K562 (cell line): ENCODE measurements at places on chromosomes 7 and 10.
A peak's percentile ranks its signal among the peaks of the same experiment; 100 is the strongest.

- DNase-seq, result no peak
These were observed 1612.4 kb upstream of the LRRTM3 start for GRCh38 chr10:65313406-65313805.

GRCh38 chr10:26567351-26567721, 129.2 kb downstream of the APBB1IP start:
- DNase-seq, result no peak

GRCh38 chr7:66518151-66518691, 110.5 kb upstream of the KCTD7 start:
- DNase-seq, result no peak

GRCh38 chr7:28885771-28886170, 72.4 kb downstream of the TRIL start:
- no peak for DNase-seq

- DNase-seq, result no peak
These were observed 6.7 kb upstream of the BTBD16 start for GRCh38 chr10:122264436-122264835.

DNA sequence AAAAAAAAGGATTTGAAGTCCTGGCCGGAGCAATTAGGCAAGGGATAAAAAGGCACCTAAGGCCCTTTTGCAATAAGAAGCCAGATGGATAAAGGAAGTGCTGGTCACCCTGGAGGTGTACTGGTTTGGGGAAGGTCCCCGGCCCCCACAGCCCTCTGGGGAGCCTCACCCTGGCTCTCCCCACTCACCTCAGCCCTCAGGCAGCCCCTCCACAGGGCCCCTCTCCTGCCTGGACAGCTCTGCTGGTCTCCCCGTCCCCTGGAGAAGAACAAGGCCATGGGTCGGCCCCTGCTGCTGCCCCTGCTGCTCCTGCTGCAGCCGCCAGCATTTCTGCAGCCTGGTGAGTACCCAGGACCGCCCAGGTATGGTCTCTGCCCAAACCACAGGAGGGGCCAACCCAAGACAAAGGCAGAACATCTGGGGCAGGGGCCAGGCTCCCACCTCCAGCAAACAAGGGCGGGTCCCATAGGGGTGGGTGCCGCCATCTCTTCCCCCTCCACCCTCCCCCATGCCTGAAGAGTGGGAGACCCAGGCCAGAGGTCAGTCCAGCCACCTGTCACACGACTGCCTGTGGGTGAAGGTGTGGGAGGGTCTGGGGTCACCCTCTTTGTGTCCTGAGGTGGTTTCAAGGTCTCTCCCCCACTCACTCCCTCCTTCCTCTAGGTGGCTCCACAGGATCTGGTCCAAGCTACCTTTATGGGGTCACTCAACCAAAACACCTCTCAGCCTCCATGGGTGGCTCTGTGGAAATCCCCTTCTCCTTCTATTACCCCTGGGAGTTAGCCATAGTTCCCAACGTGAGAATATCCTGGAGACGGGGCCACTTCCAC, at the start of gene PILRB:
TSS of gene PILRB (plus strand) at position 91 of the 830 bp plus-strand sequence. CDS start at position 277, 186 bp downstream.
- no peak for DNase-seq

GRCh38 chr7:139035586-139036353, at the start of gene ZC3HAV1L:
Gene ZC3HAV1L (minus strand): TSS chr7:139036042. CDS start chr7:139036017, 25 bp downstream.
- peak; percentile 9 for DNase-seq

DNA sequence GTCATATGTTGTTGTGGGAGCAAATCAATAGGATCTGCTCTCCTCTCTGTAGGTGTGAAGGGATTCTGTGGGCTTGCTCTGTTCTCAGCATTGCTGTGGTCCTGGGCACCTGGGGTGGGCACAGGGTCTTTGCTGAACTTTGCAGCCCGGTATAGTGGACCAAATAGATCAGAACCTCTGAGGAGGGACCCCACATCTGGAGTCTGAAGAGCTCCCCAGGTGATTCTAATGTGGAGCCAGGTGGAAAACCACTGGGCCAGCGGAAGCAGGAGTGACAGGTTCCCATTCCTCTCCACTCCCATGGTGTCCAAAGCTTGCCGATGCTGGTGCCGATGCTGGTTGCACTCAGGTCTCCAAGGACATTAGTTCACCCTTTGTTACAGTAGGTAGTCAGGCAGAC, 257.2 kb downstream of the GLRX3 start:
- DNase-seq, result no peak

DNA sequence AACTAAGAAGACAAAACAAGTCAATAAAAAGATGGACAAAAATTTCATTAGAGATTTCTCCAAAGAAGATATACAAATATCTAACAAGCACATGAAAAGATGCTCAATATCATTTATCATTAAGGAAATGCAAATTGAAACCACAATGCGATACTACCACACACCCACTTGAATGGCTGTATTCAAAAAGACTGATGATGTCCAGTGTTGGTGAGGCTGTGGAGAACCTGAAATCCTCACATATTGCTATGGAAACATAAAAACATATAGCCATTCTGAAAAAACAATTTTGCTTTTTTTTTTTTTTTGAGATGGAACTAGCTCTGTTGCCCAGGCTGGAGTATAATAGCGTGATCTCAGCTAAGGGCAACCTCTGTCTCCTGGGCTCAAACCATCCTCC, 124.1 kb upstream of the LAMB4 start:
- no peak for DNase-seq
